GM10248 (cell line): ENCODE measurements at places on chromosomes 12 and 14.
A peak's percentile ranks its signal among the peaks of the same experiment; 100 is the strongest.

DNA sequence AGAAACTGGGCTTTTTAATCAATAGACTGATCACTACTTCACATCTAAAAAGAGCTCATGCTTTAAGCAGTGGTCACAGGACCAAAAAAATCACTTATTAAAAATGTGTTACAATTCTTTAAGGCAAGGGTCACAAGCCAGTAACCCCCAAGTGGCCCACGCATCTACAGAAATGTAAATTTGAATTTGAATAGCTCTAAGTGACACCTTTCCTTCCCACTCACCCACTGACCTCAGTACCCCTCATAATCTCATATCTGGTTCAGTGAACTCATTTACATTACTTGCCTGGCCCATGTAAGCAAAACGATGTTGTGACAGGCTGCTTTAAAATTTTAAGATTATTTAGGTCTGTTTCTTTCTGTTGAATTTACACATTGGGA, 27.4 kb downstream of the NELL2 start:
- DNase-seq = peak; percentile 13

GRCh38 chr14:99891900-99892299, 98.7 kb downstream of the EML1 start:
- no peak for DNase-seq

DNA sequence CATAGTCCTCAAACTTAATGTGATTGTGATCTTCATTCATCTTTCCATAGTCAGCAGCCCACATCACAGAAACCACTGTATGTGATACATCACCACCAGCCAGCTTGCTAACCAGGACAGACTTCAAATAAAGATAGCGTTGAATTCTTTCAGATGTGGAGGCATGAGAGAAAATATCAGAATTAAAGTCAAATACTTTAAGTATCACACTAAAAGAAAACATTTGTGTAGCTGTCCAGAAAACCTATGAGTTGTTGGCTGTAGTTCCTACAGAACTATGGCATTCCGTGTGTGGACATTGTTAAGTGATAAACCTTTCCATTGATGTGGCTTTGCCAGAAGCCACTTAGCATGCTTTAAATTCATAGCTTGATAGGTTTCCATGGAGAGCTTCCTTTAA, 105.1 kb downstream of the LLPH start:
- DNase-seq = no peak

DNA sequence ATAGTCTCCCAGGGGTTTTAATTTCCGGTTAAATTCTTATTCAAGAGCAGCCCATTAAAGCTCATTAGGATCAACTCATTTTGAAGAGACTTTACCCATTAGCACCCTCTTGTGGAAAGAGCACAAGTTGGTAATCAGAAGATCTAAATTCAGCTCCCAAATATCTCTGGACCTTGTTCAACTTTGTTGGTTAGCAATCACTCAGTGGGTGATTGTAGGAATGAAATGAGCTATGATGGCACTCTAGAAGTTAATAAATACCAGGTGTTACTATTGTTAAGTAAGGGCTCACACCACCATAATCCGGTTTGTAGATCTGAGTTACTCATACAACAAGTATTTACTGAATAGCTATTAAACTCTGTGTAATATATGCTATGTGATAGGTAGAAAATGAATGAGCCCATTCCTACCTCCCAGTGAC, 42.9 kb downstream of the TRIP11 start:
- DNase-seq = peak; percentile 29

DNA sequence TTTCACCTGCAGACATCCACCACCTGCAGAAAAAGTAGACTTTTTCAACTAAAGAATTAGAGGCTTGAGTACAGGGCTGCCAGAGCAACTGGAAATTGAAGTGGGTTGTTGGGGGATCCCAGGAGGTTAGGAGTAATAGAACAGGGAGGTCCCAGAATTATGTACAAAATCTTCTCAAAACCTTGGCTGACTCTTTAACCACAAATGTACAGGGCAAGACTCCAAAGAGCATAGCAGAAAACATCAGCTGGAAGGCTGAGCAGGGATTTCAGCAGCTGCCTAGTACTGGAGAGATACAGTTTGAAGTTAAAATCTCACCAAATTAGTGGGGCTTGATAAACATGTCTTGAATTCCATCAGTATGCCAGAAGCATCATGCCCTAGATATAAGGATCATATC, 191.6 kb downstream of the CRADD start:
- no peak for DNase-seq

GRCh38 chr12:104433061-104433460, 23.7 kb upstream of the CHST11 start:
- no peak for DNase-seq

DNA sequence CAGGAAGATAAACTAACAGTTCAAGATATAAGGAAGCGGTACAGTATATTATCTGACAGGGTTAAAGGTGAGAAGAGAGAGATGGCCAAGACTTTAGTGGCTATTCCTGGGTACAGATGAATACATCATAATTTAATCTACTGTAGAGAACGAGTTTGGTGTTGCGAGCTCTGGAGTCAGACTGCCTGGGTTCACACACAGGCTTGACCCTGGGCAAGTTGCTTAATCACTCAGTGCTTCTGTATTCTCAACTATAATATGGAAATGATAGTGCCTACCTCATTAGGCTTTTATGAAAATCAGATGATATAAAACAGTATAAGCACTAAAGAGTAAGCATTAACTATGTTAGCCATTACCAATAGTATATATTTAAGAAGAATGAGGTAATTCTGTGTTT, 3.5 kb downstream of the PPM1H start:
- no peak for DNase-seq

GRCh38 chr12:72315858-72316257, 43.7 kb downstream of the TRHDE start:
- no peak for DNase-seq

- no peak for DNase-seq
Observed at GRCh38 chr12:49655595-49656236, 32.4 kb downstream of the PRPF40B start.

DNA sequence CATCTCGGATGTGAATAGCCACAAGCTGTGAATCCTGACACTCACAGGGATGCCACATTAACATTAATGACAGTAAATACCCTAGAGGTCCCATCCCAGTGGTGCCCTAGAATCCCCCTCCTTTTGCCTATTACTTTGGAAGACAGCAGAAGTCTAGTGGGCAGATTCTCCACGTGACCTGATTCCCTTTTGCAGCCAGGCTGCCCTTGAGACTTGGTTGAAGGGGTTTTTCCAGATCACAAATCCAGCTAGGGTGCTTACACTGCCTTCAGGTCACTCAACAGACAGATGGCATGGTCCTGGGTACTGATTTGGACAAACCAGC, 8.7 kb downstream of the HDAC7 start:
- DNase-seq = no peak

DNA sequence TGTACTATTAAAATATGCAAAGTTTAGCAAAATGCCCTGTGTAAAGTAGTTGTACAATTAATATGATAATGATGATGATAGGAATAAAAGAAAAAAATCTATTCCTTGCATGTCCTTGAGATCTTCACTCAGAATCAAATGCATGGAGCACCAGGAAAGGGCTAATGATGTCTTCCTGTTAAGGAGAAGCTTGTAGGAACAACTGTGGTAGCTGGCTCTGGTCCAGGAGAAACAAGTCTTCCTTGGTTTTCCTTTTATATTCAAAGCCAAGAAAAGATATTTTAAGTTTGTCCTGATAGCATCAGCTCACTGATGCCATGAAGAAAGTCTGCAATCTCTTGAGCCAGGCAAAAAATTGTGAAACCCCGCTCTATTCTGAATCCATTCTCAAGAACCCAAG, 138.9 kb downstream of the PIK3C2G start:
- no peak for DNase-seq

GRCh38 chr12:77388445-77389265, 323.3 kb upstream of the E2F7 start:
- no peak for DNase-seq

DNA sequence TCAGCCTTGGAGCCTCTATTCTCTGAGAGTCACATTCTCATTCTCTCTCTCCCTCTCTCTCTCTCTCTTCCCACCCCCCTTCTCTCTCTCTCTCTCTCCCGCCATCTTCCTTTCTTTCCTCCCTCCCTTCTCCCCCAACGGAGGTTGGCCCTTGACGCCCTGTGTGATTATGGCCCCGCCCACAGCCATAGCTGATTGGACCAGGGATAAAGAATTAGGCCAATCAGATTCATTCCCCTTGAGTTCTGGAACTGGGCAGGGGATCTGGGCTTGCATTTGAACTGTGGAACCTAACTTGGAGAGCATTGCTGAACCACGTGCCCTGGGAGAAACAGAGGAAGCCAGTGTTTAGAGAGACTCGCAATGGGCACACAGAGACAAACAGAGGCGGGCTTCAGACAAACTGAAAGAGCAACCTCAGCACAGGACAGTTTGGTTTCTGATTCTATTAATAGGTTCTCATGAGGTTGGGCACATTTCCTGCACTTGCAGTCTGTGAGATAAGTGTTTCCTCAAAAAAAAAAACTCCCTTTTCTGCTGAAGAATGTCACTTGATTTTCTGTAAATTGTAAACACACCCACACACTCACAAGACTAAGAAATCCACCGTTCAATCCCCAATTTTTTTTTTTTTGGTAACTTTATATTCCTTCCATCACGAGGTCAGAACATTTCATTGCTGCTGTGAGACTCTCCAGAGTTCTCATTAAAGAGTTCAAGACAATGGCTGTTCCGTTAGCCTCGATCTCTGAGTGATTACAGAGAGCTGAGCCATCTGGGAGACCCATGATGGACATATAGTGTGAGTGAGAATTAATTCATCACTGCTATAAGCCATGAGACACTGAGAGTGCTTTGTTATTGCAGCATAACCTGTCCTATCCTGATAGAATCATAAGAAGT, 3.5 kb upstream of the P2RX7 start:
- DNase-seq = peak; percentile 81

- DNase-seq = no peak
Observed at GRCh38 chr12:55666508-55666907, 29.8 kb downstream of the OR10P1 start.

GRCh38 chr14:102778338-102779083, 1.3 kb downstream of the TRAF3 start:
- DNase-seq = no peak

DNA sequence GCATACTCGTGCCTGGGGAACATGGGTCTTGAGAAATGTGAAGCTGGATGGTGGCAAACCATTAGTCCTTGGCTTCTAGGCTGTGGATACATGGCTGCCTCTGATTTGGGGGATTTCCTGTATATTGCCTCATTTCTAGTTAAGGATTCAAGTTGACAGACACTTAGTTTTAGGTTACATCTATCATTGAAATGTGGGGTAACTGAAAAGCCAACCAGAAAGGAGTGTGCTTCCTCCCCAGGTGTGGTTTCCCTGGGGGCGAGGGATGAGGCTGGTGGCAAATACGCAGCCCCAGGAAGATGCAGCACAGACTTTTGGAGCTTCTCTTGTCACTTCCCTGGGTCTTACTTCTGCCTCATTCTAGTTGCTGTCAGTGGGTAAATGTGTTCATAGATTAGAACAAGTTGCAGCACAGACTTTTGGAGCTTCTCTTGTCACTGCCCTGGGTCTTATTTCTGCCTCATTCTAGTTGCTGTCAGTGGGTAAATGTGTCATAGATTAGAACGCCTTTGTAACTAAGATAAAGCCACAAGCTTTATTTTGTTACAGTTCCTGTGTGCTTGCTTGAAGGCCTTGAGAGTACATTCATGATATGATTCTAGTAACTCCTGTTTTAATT, 85.1 kb downstream of the BORCS5 start:
- DNase-seq = peak; percentile 39

DNA sequence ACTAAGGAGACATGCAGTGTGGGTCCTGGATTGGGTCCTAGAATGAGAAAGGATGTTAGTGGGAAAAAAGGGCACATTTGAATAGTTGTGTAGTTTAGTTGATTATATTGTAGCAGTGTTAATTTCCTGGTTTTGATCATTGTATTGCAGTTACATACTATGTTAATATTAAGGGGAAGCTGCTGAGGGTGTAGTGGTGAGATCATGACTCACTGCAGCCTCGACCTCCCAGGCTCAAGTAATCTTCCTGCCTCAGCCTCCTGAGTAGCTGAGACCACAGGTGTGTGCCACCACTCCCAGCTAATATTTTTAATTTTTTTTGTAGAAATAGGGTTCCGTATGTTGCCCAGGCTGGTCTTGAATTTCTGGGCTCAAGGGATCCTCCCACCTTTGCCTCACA, 21.7 kb downstream of the BORCS5 start:
- DNase-seq = no peak

GRCh38 chr14:50013198-50013918, 103.0 kb downstream of the VCPKMT start:
- DNase-seq = no peak

DNA sequence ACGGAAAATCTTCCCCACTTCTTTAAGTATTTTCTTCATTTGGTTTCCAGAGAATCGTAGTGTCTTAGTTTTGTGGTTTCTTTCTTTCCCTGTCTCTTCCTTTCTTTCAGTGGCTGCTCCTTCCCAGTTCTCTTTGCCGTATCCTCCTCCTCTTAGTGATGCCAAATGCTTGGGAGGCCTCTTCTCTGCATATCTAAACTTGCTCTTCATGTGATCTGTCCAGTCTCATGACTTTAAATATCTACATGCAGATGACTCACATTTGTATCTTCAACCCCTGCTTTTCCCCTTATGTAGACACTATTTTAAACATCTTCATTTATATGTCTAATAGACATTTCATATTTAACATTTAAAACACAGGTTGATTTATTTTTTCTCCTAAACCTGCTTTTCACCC, 149.2 kb downstream of the PTCSC3 start:
- DNase-seq = no peak

DNA sequence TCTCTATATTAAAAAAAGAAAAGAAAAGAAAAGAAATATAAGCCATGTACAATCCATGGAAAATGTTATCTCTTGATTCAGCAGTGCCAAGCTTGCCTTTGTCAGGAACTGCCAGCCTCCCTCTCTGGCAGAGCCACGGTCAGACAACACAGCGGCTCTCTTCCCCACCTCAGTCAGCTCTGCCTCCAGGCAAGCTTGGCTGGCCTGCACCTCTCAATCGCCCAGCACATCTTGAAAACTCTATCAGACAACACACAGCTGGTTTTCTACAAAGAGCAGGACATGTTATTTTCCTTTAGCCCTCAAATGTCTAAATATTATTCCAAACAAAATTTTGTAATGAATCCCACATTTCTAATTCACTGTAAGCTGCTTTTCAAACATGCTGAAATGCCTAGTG, 20.0 kb upstream of the GCH1 start:
- no peak for DNase-seq

- no peak for DNase-seq
Observed at GRCh38 chr12:118611770-118612169, 235.4 kb downstream of the SUDS3 start.

DNA sequence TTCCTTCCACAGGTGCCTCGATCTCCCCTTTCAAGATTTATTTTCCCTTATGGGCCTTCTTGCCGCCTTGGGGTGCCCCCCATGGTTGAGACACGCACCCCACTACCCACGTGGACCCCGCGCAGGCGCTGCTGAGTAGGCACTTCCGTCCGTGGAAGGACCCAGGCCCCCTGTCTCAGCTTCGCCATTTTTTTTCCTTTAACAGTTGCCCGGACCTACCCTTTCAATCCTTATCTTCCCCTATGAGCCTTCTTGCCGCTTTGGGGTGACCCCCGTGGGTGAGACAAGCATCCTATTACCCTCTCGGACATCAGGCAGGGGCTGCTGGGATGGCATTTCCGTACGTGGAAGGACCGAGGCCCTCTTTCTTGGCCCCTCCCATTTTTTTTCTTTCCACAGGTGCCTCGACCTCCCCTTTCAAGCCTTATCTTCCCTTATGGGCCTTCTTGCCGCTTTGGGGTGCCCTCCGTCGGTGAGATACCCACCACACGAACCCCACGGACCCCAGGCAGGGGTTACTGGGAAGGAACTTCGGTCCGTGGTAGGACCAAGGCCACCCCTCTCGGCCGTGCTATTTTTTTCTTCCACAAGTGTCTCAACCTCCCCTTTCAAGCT, 268.2 kb downstream of the ALG10 start:
- DNase-seq = no peak
